ENCODE measurements at places on chromosomes 1 and 21. TPM values are rescaled to one million over a fixed set of nuclear protein-coding genes. Genes with fewer than 3 reads are reported as not detected.

CLCNKA gene
- total RNA-seq: not detected

NTMT2 gene
- not detected for total RNA-seq

TMEM79 gene
- 12.9 TPM for total RNA-seq

NT5C1A gene
- not detected for total RNA-seq

PEX19 gene
- 64.0 TPM for total RNA-seq

ERICH3 gene
- total RNA-seq: 0.15 TPM

BARHL2 gene
- total RNA-seq: not detected

OR2L5 gene
- total RNA-seq: not detected

RAB7B gene
- total RNA-seq: 1.1 TPM

CFAP107 gene
- not detected for total RNA-seq

SLAMF8 gene
- total RNA-seq: not detected

CTTNBP2NL gene
- total RNA-seq: 48.9 TPM

GJA8 gene
- total RNA-seq: not detected

RAB42 gene
- 1.1 TPM for total RNA-seq

VANGL1 gene
- 22.4 TPM for total RNA-seq

C1orf53 gene
- total RNA-seq: 14.2 TPM

GRCh38 chr1:3541465-3541864 is 69.8 kb downstream of the MEGF6 start:
- DNase-seq: no peak

GRCh38 chr1:51072043-51072439 is 30.0 kb upstream of the C1orf185 start:
- no peak for DNase-seq

DNA sequence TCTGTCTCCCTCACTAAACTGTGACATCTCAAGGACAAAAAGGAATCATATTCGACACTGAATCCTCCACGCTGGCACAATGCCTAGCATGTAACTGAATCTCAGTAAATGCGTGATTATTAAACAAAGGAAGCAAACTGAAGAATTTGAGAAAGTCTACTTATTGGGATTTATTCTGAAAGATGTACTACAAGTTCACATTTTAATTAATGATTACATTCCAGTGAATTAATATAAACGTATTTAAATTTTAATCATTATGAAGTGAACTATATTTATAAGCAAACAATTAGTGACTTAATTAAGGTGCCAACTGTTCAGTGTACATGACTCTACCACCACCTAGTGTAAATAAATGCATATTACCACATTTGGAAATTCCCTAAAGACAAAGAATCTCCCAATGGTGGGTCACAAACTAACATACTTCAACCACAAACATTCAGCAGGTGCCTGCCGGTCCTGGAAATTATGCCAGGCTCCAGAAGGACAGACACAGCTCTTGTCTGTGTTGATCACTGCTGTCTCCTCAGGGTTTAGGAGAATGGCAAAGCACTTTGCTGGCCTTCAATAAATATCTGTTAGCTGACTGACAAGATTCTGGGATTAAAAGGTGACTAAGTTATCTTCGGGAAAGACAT is 56.3 kb downstream of the SMYD3 start:
- no peak for DNase-seq

DNA sequence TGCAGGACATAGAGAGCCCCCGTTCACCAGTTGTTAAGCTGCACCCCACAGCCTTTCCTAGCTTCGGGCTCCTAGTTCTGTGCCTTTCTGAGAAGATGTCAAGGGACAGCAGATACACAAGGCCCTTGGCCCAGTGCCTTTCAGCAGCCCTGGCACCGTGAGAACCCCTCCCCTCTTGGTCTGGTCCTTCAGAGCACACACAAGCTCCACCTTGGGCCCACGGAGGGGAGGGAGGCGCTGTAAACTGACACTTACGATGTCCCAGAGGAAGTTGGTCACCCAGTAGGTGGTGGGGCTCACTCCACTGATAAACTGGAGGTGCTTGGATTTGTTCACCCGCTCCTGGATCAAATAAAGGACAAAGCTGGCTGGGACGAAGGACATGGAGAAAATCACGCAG is 101.6 kb downstream of the ABCA4 start:
- DNase-seq: no peak

DNA sequence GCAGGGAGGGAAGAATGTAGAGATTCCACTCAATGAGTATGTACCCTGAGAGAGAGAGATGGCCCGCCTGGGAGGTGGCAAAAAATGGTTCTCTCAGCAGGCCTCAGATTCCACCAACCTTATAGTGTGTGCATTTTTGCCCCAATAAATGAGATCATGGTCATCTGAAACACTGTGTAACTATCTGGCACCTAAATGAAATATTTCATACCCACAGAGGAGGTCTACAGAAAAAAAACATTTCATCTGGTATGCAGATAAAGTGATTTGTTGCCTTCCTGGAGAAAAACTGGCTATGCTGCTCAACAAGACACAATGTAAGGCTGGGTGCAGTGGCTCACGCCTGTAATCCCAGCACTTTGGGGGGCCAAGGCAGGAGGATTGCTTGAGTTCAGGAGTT is 4.9 kb downstream of the TMCO2 start:
- DNase-seq: no peak

- DNase-seq: no peak
Measured at GRCh38 chr1:20278692-20279130, 12.0 kb upstream of the VWA5B1 start.

DNA sequence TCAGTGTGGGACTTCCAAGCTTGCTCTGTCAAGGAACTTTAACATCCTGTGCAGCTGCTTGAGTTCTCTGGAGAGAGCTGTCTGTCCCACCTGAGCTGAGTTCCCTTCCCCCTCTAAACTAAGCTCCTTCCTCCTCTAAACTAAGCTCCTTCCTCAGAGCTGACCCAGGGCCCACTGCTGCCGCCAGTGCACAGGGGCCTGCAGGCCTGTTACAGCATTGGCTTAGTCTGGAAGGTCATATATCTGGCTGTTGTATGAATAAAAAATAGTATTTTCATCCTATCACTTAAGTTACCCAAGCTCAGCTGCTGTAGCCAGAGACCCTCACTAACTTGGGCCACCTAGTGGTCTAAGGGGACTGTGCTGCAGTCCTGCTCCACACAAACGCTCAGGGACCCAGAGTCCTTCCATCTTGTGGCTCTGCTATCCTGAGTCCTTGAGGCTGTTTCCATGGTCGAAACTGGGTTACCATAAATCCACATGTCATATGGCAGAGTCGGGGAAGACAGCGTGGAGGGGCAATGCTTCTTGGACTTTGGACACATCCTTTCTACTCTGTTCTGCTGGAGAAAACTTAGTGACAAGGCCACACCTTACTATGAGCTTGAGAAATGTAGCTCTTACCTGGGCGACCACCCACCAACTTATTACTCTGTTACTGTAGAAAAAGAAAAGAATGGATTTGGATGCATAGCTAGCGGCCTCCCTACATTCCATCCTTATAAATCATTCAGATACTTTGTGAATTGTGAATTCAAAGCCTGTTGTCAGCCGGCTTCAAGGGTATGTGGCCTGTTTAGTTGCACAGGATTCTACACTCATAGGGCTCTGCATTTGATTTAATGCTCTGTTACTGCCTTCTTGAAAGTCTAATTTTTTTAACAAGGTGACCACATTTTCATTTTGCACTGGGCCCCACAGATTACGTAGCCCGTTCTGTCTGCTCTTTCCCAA is 71.4 kb upstream of the GCLM start:
- peak; percentile 40 for DNase-seq

GRCh38 chr1:20883766-20884165 is 96.7 kb upstream of the HP1BP3 start:
- no peak for DNase-seq

DNA sequence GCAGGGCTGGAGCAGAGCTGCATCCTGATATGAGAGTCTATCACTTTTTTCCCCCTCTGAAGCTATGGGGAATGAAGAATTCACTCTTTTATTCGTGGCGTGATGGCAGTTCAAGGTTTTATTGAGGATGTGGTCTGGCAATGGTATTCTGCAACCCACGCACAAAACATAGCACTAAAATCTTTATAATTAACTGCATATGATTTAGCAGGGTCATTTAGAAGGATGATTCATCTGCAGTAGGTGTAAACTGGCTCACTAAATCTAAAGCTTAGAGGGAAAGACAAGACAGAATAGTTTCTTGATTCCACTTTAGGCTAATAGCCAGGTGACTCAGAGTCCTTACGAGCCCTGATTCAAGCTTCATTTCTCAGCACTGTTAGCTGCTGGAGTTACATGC is 25.0 kb upstream of the CHRM3 start:
- no peak for DNase-seq

- DNase-seq: peak; percentile 35
Measured at GRCh38 chr1:28845786-28846543, 34.0 kb downstream of the OPRD1 start.

DNA sequence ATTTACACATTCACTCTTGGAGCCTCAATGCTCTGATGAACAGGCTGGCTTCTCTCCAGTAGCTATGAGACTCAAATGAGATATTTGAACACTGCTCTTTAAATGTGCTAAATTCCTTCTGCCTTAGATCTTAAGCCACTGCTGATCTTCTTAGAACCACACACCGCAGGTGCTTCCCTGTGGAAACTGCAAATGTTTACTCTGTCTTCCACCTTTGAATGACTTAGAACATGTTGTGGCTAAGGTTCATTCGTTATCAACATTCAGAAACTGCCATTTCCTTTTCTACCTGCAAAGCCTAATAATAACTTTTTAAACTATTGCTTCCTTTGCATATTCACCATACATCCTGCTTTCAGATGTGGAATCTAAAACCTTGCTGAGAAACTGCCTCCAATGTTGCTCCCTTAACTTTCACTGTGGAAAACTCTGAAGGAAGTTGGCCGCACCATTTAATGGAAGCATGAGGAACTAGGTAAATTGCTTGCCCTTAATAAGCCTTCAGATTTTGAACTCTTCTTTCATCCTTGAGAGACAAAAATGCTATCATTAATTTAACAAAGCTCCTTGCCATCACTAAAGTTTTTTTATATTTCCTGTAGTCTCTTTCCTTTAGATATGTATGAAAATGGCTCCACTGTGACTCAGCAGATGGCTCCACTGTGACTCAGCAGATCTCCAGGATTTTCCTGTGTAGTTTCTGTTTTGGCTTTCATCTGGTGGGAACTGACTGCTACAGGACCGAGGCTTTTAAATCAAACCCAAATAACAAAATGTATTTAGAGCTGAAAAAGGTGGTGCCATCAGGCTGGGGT is 143.8 kb downstream of the TNFSF18 start:
- DNase-seq: peak; percentile 45

DNA sequence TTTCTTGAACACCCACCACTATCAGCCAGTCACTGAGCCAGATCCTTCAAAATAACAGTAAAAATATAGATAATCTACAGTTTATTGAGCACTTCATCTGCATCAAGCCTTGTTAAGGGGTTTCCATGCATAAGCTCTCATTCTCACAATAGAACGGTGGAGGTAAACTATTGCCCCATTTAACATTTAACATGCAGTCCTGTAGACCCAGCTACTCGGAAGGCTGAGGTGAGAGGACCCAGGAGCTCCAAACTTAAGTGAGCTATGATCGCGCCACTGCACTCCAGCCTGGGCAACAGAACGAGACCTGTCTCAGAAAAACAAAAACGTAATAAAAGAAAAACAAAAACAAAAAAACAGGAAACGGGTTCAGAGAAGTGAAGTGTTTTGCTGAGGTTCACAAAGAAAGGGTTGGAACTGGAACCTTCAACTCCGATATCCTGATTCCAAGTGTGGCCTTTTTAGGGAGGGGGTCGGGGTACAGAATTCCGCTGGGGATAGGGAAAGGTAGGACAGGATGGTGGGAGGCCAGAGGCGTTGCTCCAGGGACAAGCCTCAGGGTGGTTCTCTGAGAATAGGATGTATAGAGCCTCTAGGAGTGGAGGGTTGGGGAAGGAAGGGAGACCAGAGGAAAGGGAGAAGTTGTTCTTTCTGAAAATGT is 11.6 kb upstream of the SESN2 start:
- DNase-seq: no peak

GRCh38 chr1:168520052-168520751 is 23.6 kb downstream of the XCL2 start:
- DNase-seq: no peak

GRCh38 chr1:23421753-23422240 is 2.8 kb downstream of the TCEA3 start:
- DNase-seq: no peak

- peak; percentile 27 for DNase-seq
Measured at GRCh38 chr1:30083800-30084464, 639.5 kb downstream of the MATN1 start.

GRCh38 chr1:233885196-233885920 is 19.1 kb upstream of the SLC35F3 start:
- DNase-seq: no peak

- no peak for DNase-seq
Measured at GRCh38 chr1:36889478-36890226, 144.7 kb downstream of the GRIK3 start.

GRCh38 chr1:21449906-21450305 is 10.0 kb downstream of the NBPF3 start:
- no peak for DNase-seq

GRCh38 chr1:99766378-99766800 is at the start of gene FRRS1:
Gene FRRS1 (minus strand): TSS chr1:99766635. CDS start chr1:99748768, 17,867 bp downstream.
- DNase-seq: peak; percentile 64

- no peak for DNase-seq
Measured at GRCh38 chr1:23091545-23091944, 72.3 kb downstream of the KDM1A start.

GRCh38 chr21:41501919-41502318 is 6.0 kb downstream of the TMPRSS2 start:
- no peak for DNase-seq

- no peak for DNase-seq
Measured at GRCh38 chr1:54328066-54328636, 78.0 kb downstream of the SSBP3 start.

GRCh38 chr1:163174524-163175437 is 27.9 kb downstream of the RGS5 start:
- peak; percentile 71 for DNase-seq

- no peak for DNase-seq
Measured at GRCh38 chr1:102879439-102879993, 228.8 kb downstream of the COL11A1 start.

- peak; percentile 67 for DNase-seq
Measured at GRCh38 chr1:64983110-64983509, 16.8 kb upstream of the JAK1 start.

DNA sequence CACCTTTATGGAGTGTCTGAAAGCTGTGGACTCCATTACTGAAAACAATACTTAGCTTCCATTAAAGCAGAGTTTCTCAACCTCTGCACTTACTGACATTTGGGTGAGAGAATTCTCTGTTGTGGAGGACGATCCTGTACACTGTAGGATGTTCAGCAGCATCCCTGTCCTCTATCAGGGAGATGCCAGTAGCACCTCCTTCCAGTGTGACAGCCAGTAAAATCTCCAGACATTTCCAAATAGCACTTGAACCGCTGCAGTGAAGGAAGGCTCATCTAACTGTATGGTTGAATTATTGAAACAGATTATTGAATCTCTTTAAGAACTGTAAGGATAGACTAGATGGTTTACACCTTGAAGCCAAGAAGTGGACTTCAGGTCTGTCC is 3.1 kb downstream of the PRDM2 start:
- no peak for DNase-seq

- no peak for DNase-seq
Measured at GRCh38 chr1:59074598-59074997, 222.3 kb upstream of the FGGY start.

- DNase-seq: no peak
Measured at GRCh38 chr1:204098683-204099082, 25.8 kb downstream of the SOX13 start.
